OCI-LY7 (cell line): ENCODE measurements at places on chromosomes 13 and 19.
A peak's percentile ranks its signal among the peaks of the same experiment; 100 is the strongest.

DNA sequence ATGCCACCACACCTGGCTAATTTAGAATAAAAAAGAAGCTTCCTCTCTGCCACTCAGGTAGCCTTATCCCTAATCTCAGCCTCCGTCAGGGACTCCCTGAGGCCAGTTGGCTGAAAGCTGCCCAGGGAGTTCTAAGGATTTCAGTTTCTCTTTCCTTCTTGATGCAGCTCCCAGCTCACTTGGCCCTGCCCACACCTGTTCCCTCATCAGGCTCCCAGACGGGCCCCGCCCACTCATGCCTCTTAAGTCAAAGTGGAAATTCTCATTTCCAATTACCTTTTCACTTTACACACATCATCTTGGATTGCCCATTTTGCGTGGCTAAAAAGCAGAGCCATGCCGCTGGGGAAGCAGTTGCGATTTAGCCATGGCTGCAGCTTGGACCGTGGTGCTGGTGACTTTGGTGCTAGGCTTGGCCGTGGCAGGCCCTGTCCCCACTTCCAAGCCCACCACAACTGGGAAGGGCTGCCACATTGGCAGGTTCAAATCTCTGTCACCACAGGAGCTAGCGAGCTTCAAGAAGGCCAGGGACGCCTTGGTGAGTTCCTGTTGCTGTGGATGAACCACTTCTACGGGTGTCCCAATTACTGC lies at the start of gene IFNL1:
Gene IFNL1 (plus strand): TSS at position 353 of the 591 bp plus-strand sequence. CDS start 15 bp downstream, at position 368.
- DNase-seq: no peak

DNA sequence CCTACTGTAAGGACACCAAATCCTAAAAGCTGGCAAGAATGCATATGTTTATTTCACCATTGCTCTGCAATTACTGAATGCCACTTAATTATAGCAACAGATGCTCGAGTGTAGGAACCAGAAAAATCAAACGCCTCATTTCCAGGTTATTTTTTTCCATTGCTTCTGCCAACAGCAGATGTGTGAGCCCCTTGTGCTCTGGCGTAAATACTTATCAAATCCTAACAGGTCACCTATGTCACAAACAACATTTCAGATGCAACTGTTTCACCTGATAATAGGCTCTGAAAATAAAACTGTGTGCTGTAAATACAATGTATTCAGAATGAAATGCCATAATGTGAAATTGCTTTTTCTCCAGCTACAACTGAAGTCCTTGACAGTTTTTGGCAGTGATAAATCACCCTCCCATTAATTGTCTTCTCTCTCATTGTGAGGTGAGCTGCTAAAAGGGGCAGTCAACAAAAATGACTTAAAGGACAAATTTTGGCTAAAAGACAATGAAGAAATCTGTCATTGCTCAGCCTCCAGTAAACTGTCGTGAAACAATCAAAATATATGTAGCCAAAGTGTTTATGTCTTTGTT lies 344.0 kb downstream of the DACH1 start:
- no peak for DNase-seq

DNA sequence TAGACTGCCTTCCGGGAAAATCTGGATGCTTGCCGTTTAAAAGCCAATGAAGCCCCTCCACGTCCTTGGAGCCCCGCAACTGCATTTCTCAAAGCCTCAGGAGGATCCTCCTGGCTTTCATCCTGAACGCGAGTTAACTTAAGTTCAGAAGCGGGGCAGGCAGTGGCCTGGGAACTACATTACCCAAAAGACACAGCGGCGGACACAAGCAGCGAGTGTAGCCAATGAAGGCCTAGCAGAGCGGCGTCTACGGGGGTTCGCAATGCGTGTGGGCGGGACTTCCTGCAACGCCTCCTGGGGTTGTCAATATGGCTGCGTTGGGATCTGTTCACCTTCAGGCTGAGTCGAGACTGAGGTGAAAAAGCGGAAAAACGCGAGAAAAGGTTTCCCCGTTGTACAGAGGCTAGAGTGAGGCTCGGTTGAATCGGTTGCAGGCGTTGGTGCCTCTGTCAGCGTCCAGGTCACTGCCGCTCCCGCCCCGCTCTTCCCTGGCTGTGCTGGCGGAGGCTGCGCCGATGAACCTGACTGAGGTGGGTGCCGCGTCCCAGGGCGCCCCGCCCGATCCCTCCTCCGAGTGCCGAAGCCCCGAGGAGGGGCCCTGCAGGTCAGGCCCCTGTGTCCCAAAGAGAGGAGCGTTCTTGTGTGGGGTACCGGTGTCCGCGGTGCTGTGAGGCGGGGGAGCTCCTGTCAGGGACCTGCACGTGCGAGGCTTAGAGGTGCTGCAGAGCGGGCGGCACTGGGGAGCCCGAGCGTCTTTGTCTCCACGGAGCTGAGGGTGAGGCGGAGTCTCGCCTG lies at the start of gene ZNF17:
Gene ZNF17 (plus strand): TSS at position 285 of the 795 bp plus-strand sequence. CDS start 2,455 bp downstream, outside the sequence.
- peak; percentile 95 for DNase-seq

DNA sequence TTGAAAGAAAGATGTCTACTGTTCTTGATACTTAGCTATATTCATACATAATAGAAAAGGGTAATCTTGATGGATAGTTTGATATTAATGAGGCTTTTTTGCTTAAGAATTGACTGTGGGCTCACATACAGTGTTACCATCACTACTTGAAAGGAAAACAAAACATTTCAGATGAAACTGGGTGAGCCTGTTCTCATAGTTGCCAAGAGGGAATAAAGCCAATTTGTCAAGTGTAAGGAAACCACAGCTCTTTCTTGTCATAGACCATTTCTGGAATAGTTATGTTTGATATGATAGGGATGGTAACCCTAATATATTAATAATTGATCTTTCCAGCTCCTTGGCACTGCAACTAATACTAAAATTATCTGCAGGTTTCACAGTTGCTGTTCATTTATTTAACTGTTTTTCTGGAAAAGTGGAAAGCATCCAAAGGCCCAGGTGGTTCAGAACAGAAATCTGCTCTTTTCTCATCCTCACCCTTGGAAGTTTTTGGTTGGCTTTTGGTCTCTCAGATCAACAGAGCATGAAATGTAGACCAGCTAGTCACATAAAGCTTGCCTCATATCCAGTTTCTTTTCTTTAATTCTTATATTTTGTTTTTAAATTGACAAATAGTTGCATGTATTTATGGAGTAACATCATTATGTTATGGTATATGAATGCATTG lies 43.2 kb downstream of the ARHGEF7 start:
- no peak for DNase-seq
